ENCODE measurements at places on chromosomes 5 and 9.

- H3K4me1 ChIP-seq, result no peaks in the 10 kb centered on the region
- DNase-seq, result no peak
- H3K4me3 ChIP-seq, result no peak overlapping the region
- no peak overlapping the region for H3K27ac ChIP-seq
- peaks cover 2% of the 10 kb centered on the region for H3K36me3 ChIP-seq
Observed at GRCh38 chr9:124228516-124228915, 29.2 kb upstream of the NEK6 start.

GRCh38 chr5:78353520-78353919 is 6.9 kb upstream of the SCAMP1 start:
- H3K4me1 ChIP-seq, result peaks cover 4% of the 10 kb centered on the region
- H3K27me3 ChIP-seq, result no peaks in the 10 kb centered on the region
- H3K36me3 ChIP-seq, result no peaks in the 10 kb centered on the region
- no peak overlapping the region for H3K4me3 ChIP-seq

DNA sequence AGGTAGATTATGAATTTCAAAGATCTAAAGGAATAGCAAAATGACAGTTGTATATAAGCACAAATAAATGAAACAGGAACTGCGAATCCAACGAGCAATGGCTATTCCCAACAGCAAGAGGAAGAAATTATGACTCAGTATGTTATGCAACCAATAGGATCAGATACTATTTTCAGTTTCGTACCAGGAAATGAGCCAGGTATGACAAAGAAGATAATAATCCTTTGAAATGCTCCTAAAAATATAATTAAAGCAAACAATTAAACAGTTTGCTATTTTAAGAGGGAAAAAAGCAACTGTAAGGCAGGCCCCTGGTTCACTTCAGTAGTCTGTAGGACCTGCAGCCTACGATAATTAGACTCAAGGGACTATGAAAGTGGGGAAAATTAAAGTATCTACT is 58.9 kb downstream of the AUH start:
- no peak overlapping the region for H3K27ac ChIP-seq
- peaks cover 8% of the 10 kb centered on the region for H3K36me3 ChIP-seq
- DNase-seq, result no peak
- no peak overlapping the region for H3K4me3 ChIP-seq

GRCh38 chr9:3455094-3455493 is 70.7 kb downstream of the RFX3 start:
- H3K4me3 ChIP-seq, result no peak overlapping the region
- no peaks in the 10 kb centered on the region for H3K27me3 ChIP-seq
- peaks cover 18% of the 10 kb centered on the region for H3K4me1 ChIP-seq
- no peak overlapping the region for H3K27ac ChIP-seq

GRCh38 chr9:110579034-110579861 is at the start of gene SVEP1:
Gene SVEP1 (minus strand): TSS chr9:110579741. CDS start chr9:110579543, 198 bp downstream.
- peak within 1 kb of the TSS; percentile 76 for H3K27ac ChIP-seq
- peaks cover 28% of the 10 kb centered on the region for H3K27me3 ChIP-seq
- H3K4me1 ChIP-seq, result peaks cover 28% of the 10 kb centered on the region
- peaks cover 2% of the 10 kb centered on the region for H3K36me3 ChIP-seq
- peak within 1 kb of the TSS; percentile 95 for H3K4me3 ChIP-seq

DNA sequence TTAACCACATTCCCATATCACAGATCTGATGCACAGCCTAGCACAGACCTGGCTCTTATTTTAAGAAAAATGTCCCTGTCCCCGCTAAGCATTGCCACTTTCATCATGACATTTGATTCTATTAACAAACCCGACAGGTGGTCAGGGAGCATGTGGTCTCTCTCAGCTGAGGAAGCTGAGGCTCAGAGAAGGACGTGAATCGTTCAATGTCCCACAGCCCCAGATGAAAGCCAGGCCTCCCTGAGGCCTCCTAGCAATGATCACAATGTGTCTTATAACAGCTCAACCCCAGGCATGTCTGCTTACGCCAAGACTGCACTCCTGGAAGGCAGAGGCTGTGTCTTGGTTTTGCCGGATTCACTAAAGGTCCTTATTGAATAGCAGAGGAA is 10.4 kb upstream of the CRB2 start:
- H3K4me1 ChIP-seq, result peaks cover under 1% of the 10 kb centered on the region
- no peak overlapping the region for H3K4me3 ChIP-seq
- no peak for DNase-seq
- H3K27me3 ChIP-seq, result peaks cover under 1% of the 10 kb centered on the region
